ENCODE measurements at places on chromosomes 2 and 18.

GRCh38 chr2:145043399-145043834, 523.5 kb upstream of the ZEB2 start:
- no peak for DNase-seq

DNA sequence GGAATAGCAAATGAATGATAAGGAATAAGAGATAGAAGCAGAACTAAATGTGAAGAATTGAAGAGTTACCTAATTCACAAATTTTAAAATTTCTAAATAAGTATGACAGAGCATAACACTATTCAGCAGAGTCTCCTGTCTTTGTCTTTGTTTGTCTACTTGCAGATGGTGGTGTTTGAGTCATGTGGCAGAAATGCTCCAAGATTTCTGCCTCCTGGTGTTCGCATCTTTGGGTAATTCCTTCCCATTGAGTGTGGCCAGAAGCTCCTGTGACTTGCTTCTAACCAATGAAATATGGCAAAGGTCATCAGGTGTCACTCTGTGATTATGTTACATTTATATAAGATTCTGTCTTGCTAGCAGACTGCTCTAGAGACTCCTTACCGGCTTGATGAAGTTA, 45.6 kb upstream of the GALNT3 start:
- DNase-seq = no peak

GRCh38 chr2:159136391-159136790, 150.1 kb downstream of the WDSUB1 start:
- no peak for DNase-seq

DNA sequence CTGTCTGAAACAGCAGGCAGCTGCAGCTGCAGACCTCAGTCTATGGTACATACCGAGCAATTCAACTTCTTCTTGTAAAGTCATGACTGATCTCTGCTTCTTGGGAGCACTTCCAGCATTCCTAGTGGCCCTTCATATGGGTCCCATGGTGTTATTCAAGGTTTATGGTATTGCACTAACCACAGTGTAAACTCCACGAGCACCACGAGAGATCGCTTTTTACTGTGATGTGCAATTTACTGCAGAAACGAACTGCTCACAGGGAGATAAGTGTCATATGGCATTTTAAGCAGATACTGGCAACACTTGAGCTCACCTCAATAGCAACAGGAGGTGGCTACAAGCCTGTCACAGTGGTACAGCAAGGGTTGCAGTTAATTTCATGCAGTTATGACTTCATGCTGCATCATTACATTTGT, 38.6 kb upstream of the SH3BP4 start:
- DNase-seq = no peak

DNA sequence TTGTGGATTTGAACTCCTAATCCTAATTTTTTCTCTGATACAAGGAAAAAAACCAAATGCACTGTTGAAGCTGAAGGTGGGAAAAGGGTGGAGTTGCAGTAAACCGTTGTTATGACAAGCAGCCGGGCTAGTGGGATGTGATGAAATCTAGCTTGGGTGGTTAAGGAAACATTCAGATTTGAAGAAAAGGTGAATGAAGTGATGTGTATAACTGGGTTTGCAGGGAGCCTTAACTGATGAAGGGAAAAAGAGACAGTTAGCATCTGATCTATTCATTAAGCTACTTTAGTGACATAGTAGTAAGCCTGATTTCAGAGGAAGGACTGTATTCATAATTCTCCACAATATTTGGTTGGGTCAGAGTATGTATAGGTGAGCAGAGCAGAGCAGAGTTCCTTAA, 3.5 kb downstream of the EML6 start:
- no peak for DNase-seq

DNA sequence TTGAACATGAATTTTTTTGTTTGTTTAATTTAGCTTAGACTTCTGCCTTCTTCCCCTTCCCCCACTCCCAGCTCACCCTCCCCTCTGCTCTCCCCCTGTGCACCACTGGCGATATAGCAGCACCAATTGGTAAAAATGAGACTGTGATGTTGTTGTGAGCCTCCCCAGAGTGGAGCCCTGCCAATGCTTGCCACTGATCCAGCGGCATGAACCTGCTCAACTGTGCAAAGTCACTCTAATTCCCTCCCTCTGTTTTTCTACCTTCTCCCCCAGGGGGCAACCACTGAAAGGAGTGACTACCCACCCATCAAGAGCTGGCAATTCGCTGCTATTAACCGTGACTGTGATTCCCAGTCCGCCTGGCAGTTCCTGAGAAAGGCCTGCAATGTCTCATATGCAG, 30.2 kb downstream of the KLHL14 start:
- DNase-seq = no peak

DNA sequence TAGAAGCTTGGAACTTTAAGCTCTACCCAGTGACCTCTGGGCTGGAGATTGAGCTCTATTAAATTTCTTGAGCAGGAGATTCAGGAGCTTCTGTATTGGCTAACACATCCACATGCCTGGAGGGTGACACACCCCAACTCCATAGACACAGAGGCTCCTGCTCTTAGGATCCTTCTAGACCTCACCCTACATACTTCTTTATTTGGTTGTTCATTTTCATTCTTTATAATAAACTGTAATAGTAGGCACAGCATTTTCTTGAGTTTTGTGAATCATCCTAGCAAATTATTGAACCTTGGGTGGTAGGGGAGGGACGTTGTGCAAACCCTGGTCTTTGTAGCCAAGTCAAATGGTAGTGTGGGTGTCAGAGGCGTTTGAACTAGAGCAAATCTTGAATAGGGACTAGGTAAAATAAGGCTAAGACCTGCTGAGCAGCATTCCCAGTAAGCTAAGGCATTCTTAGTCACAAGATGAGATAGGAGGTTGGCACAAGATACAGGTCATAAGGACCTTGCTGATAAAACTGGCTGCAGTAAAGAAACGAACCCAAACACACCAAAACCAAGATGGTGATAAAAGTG, 323.8 kb upstream of the GALNT5 start:
- no peak for DNase-seq

DNA sequence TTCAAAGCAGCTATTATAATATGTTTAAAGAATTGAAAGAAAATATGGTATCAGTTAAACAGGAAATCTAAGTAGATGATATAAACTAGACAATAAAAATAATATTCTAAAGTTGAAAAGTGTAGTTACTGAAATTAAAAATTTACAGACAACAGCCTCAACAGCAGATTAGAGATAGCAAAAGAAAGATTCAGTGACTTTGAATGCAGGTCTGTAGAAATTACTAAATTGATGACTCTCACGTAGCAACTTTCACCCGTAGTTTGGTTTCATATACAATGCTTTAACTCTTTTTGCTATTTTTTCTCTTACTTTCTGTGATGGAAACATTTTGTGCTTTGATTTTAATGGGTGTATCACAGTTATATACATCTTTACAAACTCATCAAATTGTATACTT, 44.8 kb downstream of the SPAST start:
- DNase-seq = no peak

DNA sequence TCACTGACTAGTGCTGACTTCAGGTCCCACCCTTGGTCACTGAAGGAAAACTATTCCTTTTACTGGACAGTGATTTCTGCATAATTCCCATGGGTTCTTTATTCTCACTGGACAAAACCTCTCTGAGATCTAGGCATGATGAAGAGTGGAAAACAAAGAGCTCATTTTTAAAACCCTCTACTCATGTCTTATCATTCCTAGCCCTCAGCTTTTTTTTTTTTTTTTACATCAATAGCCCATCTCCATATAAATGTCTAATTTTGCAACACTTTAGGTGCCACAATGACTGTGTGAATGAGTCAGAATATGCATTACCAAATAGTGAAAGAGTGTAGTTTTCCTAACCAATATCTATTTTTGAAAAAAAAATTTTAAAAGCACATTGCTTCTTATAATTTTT, 74.8 kb downstream of the TCF4 start:
- no peak for DNase-seq

DNA sequence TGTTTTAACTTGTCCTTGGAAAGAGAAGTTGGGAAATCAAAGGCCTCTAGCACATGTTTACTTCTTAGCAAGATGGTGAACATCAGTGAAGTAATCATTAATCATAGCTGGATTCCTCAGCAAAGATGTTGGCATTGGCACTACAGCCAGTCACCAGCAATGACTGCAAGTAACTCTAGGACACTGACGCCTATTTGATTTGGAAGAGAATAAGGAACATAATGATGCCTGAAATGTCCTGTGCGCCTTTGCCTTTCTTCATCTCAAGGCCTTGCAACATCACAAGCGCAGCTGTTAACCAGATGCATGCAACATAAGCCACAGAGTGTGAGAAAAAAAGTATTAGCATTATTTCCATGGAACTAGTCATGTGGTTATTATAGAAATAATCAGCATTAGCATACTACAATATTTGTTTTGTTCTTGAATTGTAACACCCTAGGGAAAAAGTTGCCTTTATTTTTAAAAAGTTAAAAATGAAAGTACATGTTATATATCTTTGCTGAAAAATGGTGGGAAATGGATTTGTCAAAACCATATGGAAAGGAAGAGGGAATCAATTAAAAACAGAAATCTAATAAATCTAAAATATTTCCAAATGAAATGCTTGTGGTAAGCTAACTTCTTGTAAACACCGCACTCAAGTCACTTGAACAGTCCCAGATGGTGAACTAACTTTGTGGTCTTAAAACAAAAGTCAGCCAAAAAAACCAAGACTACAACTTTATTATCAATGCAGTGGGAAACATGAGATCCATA, 55.6 kb downstream of the THADA start:
- DNase-seq = no peak

DNA sequence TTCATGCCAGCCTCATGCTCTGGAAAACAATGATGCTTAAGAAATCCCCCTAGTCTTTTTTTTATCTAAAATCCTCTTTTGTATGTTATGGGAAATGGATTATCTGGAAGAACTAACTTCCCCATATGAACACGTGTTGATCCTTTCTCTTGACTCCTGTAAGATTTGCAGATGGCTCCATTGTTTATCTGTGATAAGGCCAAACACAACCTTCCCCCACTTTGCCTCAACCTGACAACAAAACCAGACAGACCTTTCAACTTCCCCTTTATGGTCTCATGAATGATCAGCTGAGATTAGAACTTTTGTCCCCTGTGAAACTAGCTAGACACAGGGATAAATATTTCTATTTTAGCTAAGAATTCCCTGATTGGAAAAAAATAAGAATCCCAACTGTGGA, 828.0 kb upstream of the CDH2 start:
- no peak for DNase-seq

DNA sequence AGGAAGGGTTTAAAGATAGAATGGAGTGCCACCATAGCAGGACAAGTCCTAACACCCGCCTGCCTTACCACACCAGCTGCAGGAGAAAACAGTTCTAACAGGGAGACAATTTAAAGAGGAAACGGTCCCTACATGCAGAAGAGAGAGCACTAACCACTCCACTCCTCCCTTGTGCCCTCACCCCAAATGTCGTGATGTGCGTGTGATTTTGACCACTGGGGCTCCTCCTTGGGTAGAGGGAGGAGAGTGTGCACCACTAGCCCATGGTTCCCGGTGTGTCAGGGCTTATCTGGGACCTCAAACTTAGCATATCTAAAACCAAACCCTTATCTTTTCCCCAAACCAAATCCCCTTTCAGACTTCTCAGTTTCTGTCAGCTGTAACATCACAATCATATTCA, 105.5 kb upstream of the CCDC68 start:
- DNase-seq = no peak

DNA sequence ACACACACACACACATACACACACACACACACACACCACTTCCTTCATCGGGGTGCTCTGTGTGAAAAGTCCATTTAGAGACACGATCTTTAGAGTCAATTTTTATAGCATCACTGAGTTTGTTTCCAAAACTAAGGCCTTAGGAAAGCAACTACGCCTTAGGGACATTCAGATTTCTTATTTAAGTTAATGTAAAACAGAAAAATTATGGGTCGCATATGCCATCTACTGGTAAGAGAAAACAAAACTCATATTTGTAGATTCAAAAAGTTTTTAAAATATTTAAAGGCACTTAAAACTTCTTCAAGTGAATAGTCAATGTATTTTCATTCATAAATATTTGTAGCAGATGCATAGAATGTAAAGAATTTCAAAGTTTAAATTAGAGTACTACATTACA, 166.2 kb downstream of the ATAD2B start:
- DNase-seq = peak; percentile 41

DNA sequence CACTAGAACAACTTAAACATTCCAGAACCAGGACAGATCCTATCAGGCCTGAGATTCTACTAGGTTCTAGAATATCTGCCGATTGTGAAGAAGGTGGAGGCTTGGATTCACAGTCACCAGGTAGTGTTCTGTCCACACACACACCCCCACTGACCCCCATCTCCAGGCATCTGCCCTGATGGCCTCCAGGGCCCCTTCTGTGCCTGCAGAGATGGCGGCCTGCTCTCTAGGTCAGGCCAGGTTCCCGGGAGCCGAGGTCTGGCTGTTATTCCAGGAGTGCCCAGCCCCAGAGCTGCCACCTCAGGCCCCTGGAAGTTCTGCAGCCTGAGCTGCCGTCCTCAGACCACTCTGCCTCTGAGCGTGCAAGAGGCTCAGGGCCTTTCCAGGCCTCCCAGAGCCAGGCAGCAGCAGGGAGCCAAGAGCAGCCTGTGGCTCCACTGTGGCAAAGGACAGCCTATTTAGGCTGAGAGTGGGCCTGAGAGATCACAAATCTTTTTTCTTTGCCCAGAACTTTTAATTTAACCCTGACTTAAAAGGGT, 96.2 kb upstream of the ASAP2 start:
- DNase-seq = no peak

- no peak for DNase-seq
Measured at GRCh38 chr2:155703048-155703447, 629.5 kb downstream of the NR4A2 start.

GRCh38 chr2:88177556-88177955, 7.4 kb downstream of the THNSL2 start:
- no peak for DNase-seq

DNA sequence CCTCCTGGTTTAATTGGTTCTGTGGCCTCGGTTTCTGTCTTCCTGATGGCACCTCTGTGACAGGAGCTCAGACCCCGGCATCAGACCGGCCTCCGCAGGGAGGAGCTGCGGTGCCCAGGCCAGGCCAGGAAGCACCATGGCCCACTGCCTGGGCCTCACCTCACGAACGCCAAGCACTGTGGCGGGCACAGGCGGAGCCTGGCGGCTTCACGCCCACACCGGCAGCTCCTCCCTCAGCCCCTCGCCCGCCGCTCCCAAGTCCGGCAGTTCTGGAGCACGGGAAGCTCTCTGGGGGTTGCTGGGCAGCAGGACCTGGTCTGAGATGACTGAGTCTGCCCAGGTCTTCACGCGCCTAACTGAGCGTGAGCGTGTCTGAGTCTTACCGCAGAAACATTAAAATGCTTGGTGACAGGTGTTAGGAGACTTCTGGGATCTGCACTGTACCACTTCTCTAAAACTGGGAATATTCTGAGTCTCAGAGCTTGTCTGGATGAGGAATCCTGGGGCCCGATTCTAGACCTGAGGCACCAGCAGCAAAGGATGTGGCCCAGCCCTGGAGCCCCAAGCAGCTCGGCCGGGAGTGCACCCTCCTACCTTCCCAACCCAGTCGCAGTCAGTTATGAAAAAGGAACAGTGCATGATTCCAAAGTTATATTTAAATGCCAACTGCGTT, 21.9 kb downstream of the RTP5 start:
- no peak for DNase-seq
